ENCODE measurements at places on chromosomes 1 and 21.

- DNase-seq, result no peak
Measured at GRCh38 chr1:110687250-110687649, 12.5 kb upstream of the KCNA3 start.

- no peak for DNase-seq
Measured at GRCh38 chr21:23522751-23523150, 2084.5 kb downstream of the MRPL39 start.

GRCh38 chr1:222995620-222996309 is 147.3 kb downstream of the TLR5 start:
- DNase-seq, result no peak

GRCh38 chr1:102099916-102100315 is 103.2 kb upstream of the OLFM3 start:
- no peak for DNase-seq

DNA sequence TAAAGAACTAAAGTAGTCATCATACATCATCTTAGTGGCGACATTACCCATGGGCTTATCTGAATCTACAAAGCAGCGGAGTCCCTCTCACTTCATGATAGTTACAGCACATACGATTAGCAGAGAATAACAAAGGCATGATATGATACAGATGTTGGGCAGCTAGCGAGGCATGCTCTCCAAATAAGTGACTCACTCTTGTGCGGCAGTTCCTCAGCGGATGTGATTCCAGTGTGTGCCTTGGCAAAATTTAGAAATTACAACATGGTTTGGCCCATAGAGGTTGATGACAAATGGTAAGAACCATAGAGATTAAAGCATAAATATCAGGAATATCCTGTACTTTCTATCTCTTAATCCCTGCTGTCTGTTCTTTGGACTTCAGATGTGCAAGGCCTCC is 48.1 kb upstream of the PAXBP1 start:
- peak; percentile 88 for DNase-seq

GRCh38 chr1:17998889-17999288 is 108.7 kb upstream of the IGSF21 start:
- DNase-seq, result no peak

DNA sequence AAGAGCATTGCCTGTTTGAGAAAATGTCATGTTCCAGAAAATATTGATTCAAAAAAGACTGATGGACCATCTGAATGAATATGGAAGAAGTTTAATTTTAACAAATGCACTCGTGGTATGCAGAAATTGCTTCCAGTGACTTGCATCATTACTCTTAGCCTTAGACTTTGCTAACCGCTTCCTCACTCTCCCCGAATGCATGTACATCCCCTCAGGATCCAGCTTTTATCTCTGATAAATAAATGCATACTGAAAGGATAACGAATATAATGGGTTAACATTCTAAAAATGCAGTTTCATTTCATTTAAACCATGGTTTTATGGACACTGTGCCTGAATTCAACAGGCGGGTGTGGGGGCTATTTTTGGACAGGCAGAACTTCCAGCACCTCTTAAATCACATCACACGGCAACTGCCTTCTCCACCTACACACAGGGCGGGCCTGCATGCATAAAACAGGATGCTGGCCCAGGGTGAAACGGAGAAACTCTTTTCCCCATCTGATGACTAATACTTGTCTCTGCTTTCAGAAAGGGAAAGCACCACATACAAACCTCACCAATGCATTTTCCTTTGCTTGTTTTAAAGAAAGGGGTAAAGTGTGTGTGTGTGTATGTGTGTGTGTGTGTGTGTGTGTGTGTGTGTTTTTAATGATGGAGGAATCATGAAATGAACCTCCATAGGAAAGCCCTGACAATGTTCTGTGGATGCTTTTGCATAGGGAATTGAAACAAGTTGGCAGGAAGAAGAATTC is 48.7 kb downstream of the SPAG17 start:
- peak; percentile 87 for DNase-seq

DNA sequence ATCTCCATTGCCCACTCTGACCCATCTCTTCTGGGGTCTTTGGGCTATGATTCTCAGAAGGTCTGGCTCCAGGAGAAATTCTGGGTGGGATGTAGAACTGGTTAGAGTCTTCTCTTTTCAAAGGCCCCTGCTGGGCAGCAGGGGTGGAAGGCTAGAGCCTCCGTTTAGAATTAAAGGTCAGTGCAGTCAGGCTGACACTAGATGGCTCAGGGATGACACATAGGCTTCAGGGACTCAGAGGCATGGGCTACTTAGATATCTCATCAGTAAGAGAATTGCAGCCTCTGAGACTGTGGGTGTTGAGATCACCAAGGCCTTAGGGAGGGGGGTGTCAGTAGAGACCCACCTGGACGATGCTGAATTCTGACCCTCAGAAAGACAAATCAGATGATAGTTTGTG is 12.6 kb upstream of the PPM1J start:
- peak; percentile 93 for DNase-seq

GRCh38 chr1:78427506-78427905 is 63.3 kb upstream of the PTGFR start:
- no peak for DNase-seq

DNA sequence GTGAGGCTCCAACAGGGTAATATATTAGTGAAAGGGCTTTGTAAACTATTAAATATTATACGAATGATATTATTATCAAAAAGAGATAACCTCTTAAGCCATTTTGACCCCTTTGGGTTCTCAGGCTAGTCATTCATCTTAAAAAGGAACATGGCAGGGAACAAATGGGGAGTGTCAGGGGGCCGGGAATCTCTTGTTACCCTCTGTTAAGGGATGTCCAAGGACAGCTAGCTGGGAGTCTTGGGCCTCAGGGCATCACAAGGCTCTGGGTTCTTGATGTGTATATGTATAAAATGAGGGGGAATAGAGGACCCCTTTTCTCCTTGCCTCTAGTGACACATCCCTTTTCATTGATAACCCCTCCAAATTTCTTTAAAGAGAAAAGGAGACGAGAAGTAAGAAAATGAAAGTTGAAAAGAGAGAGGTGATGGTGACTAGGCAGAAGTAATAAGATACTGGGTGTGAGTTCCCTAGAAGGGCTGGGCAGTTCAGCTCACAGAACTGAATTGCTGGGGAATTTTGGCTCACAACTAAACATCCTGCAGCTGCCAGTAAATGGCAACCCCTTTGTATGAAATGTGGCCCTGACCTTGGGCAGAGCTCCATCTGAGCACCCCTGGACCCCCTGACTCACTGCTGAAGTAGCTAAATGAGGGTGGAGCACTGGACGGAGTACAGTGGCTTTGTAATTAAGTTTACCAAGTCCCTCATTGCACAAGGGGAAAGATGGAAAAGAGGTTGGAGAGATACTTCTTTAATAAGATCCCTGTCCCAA is 20.0 kb upstream of the ZNF326 start:
- peak; percentile 86 for DNase-seq

DNA sequence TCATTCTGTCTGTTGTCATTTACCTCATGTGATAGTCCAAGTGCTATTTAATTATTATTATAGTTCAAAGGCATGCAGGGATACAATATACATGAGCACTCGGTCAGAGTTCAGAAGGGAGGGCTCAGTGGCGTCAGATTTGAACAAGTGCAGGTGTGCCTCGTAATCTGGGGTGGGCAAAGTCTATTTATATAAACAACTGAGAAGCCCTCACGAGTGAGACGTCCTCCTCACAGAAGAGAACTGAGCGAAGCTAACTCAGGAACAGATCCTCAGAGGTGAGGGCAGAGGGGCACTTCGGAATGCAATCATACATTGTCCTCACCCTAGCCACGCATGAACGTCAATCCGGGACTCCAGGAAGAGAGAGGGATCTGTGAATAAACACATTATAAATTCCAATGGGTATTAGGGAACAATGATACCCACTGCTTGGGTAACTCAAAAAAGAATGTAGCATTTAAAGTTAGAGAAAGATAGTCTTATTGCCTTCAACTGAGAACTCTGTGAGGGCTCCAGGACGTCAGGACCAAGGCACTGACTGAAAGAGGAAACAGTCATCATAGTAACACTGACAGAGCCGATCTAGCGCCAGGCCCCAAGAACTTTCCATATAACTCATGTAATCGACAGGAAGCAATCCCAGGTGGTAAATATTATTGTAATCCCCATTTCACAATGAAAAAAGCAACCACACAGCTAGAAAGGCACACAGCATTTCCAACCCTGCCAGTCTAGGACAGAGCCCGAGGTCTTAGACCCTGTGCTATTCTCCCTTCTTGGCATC is 127.1 kb upstream of the B3GALT2 start:
- DNase-seq, result no peak

DNA sequence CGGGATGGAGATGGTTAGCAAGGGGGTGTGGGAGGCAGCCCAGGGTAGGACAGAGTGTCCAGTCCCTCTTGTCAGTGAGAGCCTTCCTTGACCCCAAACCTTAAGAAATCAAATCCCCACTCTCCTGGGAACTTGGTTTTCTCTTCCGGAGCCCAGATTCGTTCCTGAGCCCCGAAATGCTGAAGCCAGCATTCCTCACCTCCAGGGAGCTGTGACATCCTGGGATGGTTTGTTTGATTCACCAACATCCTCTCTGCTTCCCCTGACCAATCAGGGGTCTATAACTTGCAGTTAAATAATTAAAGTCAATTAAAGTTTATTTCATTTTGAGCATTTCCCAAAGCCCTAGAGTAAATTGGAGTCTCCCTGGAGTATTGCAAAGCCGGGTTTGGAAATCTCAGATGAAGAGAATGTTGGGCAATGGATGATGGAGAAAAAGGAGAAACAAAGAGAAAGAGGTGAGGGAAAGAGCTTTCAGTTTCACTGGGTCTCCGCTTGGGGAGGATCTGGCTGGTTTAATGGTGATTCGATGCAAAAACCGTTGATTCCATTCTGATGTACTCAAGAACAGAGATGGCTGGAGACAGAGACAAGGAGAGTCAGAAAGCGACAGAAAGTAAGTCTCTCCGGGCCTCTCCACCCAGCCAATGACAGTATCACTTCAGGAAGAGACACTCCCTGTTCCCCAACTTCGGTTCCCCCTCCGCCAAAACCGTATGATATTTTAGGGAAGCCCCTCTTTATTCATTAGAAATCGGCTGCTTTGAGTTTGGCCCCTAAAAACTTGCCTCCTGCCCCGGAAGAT is 12.8 kb upstream of the ALX3 start:
- DNase-seq, result no peak

DNA sequence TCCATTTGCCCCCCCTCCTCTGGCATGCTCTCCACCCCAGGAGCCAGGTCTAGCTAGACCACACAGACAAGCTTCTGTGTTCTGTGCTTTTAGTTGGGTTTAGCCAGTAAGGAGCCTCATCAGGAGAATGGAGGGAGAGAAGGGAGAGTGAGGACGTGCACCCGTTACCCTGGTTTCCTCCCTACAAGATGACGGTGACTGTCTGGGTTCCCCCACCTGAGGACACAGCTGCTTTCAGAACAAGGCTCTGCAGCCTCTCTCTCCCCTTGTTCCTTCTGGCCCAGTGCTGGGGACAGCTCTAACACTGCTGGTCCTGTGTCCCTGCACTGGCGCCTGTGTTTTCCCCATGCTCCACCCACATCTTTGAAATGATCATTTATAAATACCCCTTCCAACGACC is 184.4 kb upstream of the GALNT2 start:
- DNase-seq, result no peak

DNA sequence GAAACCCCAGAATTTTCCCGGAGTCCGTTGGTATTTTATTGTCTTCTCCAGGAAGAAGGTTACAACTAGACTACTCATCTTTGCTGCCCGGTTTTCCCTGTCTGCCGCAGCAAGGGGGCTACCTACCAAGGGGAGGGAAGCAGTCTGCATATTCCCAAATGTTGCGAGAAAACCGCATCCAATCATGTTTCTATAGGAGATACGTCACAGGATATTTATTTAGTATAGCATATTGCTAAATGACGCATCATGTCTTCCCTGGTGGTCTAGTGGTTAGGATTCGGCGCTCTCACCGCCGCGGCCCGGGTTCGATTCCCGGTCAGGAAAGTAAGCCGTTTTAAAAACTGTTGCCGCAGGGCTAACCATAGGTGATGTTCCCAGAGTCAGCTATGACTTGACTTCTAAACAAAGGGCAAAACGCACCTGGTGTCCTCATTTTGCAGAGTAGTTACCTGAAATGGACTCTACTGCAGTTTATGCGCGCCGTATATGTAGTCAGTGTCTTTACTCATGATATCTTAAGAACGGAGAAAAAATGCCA is 15.2 kb upstream of the ZNF692 start:
- DNase-seq, result peak; percentile 87

GRCh38 chr1:236834876-236835275 is 39.8 kb downstream of the MTR start:
- DNase-seq, result no peak

GRCh38 chr1:216742625-216743024 is 19.4 kb upstream of the ESRRG start:
- no peak for DNase-seq

DNA sequence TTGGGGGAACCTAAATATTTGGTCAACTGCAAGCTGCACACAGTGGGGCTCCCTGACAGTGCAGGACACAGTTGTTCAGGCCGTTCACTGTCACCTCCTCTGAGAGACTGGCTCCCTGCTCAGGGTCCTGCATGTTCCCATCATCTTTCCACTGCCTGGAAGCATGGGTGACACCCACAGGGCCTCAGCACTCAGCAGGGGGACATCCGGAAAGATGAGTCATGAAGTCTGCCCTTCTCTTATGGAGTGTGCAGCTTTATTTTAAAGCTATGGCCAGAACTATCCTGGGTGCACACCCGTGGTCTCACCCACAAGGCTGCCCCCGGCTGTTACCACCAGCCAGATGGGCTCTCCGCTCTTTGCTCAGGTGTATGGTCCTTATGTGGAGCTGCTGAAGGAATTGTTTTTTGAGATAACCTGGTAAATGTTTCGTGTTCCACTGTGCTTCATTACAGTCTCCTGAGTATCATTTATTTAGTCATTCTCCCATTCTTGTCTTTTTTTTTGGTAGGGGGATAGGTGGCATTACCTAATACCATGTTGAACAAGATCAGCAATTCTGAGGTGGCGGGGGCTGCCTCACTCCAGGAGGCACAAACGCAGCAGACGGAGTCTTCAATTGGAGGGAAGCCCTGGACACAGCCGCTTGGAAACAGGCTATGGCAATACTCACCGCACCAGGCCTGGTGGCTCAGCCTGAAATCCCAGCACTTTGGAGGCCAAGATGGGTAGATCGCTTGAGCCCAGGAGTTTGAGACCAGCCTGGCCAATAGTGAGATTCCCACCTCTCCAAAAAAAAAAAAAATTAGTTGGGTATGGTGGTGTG is 14.3 kb downstream of the TRIM11 start:
- peak; percentile 25 for DNase-seq

DNA sequence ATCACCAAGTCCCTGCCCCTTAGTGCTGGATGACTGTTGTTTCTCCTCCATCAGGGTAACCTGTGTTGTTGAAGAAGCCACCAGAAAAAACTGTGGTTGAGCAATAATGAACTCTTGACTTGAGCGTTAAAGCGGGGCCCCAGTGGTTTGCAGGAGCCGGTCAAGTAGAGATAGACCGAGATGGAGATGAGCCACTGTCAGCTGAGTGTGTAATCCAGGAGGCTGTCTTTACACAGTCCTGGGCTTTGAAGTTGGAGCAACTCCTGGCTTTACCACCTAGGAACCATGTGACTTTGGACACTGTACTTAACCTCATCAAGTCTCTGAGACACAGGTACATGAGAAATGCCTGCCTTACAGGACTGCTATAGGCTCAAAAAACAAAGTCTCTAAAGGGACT is 158.1 kb downstream of the ST6GALNAC3 start:
- DNase-seq, result no peak

- no peak for DNase-seq
Measured at GRCh38 chr1:37449936-37450335, 24.4 kb upstream of the ZC3H12A start.
